ENCODE measurements at places on chromosomes 3 and 15. TPM values are rescaled to one million over a fixed set of nuclear protein-coding genes. Genes with fewer than 3 reads are reported as not detected.
A peak's percentile ranks its signal among the peaks of the same experiment; 100 is the strongest.

RRP9 gene
- 38.6 TPM for total RNA-seq

EFCC1 gene
- not detected for total RNA-seq

- no peaks in the 10 kb centered on the region for H3K27me3 ChIP-seq
- peak; percentile 77 for DNase-seq
- H3K4me3 ChIP-seq = no peak overlapping the region
- H3K36me3 ChIP-seq = no peaks in the 10 kb centered on the region
- peaks cover 4% of the 10 kb centered on the region for H3K4me1 ChIP-seq
- no peak overlapping the region for H3K27ac ChIP-seq
Observed at GRCh38 chr3:58564456-58565160, 12.6 kb downstream of the FAM107A start.

PRR23A gene
- not detected for total RNA-seq

DNA sequence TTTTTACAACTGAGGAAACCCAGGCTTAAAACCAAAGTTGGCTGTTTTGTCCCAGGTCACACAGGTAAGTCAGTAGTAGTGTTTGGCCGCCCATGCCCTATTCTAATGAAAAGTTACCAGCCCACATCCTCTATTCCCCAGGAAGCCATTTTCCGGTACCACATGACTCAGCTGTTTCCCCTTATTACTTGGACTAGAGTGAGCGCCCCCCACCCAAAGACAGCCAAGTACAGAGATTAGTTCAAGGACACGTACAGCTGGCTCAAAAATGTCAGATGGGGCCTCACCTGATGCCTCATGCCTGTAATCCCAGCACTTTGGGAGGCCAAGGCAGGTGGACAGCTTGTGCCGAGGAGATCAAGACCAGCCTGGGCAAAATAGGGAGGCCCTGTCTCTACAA, 8.5 kb upstream of the KLHL6 start:
- DNase-seq = no peak
- H3K36me3 ChIP-seq = no peaks in the 10 kb centered on the region
- no peak overlapping the region for H3K4me3 ChIP-seq
- H3K4me1 ChIP-seq = no peaks in the 10 kb centered on the region
- peaks cover 4% of the 10 kb centered on the region for H3K27me3 ChIP-seq

FBXW12 gene
- not detected for total RNA-seq

DNA sequence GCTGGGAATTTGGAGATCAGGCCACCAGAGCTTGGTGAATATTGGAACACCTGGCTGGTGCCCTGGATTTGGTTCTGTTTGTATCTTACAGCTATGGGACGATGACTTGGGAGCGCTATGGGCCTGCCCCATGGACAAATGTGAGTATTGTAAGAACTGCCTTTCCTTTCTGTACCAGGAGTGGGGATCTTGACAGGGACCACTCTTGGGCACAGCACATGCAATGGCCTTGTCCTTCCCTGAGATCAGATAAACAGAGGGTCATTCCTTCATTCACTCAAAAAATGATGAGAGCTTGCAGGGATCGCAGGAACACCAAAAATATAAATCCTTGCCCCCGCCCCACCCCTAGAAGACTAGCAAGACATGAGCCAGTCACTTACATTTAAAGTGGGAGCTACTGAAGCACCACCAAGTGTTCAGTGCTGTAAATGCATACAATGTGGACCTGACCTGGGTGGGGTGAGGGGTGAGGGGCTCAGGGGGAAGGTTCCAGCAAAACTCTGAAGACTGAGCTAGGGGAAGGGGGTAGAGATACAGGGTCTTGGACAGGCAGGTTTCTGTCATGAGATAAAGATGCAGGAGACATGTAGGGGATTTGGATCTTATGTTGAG, 2.7 kb upstream of the CRELD1 start:
- no peak overlapping the region for H3K27ac ChIP-seq
- H3K4me3 ChIP-seq = no peak overlapping the region
- peaks cover 16% of the 10 kb centered on the region for H3K36me3 ChIP-seq
- H3K27me3 ChIP-seq = no peaks in the 10 kb centered on the region
- H3K4me1 ChIP-seq = peaks cover 9% of the 10 kb centered on the region
- DNase-seq = no peak

- DNase-seq = no peak
- peaks cover 5% of the 10 kb centered on the region for H3K27me3 ChIP-seq
- H3K27ac ChIP-seq = no peak overlapping the region
- H3K4me1 ChIP-seq = no peaks in the 10 kb centered on the region
Observed at GRCh38 chr3:132222868-132223538, 94.2 kb upstream of the ACP3 start.

TRPM1 gene
- total RNA-seq = 0.28 TPM
